GM20000 (cell line): ENCODE measurements at places on chromosomes 7 and 10.

- DNase-seq = no peak
Observed at GRCh38 chr7:18387191-18387735, 108.3 kb upstream of the HDAC9 start.

GRCh38 chr10:48614481-48615390 is 9.9 kb upstream of the ARHGAP22 start:
- DNase-seq = no peak

DNA sequence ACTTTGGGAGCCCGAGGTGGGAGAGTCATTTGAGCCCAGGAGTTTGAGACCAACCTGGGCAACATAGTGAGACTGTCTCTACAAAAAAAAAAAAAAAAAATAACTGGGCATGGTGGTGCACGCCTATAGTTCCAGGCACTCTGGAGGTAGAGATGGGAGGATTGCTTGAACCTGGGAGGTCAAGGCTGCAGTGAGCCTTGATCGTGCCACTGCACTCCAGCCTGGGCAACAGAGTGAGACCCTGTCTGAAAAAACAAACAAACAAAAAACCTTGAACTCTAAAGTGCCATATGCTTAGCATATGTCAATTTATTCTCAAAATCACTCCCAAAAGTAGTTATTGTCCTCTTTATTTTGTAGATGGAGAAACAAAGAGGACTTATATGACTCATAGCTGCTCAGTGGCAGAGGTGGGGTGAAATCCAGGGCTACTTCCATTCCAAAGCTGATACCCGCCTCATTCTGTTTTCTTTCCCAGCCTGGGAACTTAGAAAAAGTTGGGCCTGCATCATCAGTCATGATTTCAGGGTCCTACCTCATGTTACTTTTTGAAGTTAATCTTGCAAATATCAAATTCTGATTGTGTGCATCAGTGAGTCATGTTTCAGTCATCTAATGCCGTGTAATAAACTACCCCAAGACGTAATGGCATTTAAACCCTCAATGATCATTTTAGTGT is 13.3 kb downstream of the DHTKD1 start:
- no peak for DNase-seq

- no peak for DNase-seq
Observed at GRCh38 chr10:85611746-85612377, 754.7 kb downstream of the GRID1 start.

DNA sequence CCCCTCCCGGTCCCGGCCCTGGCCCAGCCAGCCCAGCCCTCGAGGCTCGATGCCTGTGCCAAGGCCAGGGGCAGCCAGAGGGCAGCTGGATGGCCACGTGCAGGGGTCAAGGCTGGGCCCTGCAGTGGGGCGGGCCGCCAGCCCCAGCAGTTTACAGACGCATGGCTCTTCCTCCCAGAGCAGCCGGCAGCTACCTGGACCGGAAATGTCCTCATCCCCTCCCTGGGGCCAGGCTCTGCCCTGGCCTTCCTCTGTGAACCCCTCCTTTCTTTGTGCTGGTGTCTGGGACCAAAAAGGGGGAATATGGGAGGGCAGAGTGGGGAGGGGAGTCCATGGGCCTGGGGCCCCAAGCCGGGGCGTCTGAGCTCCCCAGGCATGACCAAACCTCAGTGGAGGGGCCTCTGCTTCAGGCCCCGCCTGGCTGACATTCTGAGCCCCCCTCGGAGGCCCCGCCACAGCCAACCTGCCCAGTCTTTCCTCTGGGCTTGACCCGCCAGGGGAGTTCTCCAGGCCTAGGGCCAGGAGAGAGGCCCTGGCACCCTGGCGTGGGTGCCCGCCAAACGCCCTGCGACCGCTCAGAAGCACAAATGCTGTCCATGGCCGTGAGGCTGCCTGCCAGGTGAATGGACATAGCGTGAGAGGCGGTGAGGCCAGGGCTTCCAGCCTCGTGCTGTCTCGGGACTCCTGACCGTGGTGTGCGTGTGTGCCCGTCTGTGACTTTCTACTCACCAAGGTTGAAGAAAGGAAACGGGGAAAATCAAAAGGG is 24.7 kb upstream of the AMZ1 start:
- DNase-seq = no peak

DNA sequence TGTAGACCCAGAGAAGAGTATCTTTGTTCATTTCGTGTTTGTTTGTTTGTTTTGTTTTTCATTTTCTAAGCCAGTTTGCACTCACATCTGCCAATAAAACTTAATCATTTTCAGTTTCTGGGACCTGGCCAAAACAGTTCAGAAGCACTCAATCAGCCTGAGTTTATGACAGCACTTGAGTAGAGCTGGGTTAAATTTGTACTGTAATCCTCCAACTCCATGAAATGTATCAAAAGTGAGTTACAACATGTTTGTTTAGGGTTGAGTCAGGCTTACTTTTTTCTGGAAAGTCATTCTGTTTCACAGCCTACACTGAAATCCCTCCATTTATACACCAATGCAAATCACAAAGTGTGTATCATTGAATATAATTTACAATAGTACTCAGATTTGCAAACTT is 91.9 kb downstream of the ZWINT start:
- no peak for DNase-seq
